Stimulated activated CD8-positive, alpha-beta memory T cell treated with anti-CD3 and anti-CD28 coated beads, Interleukin-15, amount 100 ng/mL, for 4 hours (primary cell): ENCODE measurements at places on chromosomes 12 and 14.

GRCh38 chr12:42382013-42382696 is 56.2 kb downstream of the PPHLN1 start:
- DNase-seq = no peak

DNA sequence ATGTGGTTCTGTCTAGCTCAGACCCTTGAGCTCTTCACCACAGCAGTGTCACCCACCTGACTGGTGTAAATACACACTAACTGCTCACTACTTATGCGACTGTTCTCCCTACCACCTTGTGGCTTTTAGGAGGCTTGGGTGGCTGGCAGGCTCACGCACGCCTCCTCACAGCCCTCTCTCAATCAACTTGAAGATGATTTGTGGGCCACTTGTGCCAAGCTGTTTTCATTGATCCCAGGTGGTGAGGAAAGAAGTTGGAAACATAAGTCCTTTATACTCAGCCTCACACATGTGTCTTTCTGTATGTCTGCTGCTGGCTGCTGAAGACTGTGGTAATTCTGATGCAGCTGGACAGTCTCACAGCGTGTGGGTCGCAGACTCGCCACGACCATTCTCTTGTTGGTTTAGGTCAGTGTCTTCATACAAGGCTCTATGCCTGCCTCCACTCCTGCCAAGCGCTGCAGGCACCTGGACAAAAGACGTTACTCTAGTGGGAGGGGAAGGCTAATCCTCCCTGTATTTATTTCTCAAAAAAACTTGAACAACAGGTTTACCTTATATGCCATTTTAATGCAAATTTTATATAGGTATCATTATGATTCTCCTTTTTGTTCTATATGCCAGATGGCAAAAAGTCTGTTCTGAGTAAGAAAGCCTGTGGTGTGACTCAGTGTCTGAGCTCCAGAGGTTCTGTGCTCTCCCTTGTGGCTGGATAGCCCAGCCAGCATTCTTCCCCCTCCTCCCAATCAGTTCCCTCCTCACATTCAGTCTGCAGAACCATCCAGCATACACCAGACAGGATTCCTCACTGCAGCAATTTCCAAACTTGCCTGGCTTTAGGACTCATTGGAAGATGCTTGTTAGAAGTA is 115.6 kb downstream of the DIP2B start:
- no peak for DNase-seq

- no peak for DNase-seq
These were observed 58.8 kb upstream of the AP4S1 start for GRCh38 chr14:30966415-30967363.

- DNase-seq = no peak
These were observed 9.5 kb downstream of the ESRRB start for GRCh38 chr14:76385435-76385834.

DNA sequence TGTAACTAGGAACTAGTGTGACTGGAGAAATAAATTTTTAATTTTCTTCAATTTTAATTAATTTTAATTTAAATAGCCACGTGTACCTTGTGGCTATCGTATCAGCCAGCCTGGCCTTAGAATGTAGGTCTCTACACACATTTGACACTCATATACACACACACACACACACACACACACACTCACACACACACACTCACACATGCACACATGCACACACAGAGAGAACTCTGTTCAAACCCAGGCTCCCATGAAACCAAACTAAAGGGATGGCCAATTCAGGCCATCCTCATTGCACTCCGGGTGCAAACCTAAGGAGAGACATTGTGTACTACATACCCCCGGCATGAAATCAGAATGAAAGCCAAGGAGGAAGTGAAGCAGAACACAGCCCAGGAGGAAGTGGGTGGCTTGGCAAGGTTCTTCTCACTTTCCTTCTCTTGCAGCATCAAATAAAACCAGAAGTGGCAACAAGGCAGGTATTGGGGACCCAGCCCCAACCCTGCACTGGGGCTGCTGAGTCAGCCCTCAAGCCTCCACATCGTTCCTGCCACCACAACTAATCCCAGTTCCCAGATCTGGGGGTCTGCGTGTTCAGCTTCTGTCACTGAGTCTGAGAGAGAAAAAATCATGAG is 26.2 kb upstream of the CHPT1 start:
- peak; percentile 1 for DNase-seq

DNA sequence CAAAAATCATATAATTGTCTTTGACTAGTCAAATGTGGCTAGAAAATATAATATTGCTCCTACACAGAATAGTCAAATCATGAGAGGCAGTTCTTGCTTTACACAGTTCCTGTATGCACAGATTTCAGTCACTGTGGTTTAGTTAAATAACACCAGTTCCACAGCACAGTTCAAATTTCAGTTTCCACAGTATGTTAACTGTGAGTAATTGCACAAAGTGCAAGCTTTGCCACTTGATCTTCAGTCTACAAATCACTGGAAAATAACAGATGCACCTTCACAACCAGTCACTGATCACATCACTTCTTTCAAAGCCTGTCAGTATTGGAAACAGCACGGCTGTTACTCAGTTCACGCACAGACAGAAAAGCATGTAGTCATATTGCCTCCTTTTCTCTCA is 38.7 kb downstream of the KCNH5 start:
- no peak for DNase-seq

DNA sequence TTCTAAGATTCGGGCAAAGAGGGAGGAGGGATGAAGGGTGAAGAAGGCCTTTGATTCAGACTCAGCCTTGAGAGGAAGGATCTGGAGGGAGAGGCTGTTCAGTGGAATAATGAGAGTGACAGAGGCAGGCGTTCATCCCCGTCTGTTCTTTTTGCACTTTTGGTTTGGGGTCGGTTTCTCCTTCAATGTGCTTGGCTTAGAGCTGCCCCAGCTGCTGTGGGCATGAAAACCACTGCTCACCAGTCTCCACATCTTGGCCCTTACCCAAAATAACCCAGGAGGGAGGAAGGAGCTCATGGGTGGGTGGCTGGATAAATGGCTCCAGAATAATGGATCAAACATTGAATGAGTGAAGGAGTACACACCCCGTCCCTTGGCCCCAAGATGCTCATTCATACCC is 261.7 kb upstream of the FKBP4 start:
- DNase-seq = no peak

DNA sequence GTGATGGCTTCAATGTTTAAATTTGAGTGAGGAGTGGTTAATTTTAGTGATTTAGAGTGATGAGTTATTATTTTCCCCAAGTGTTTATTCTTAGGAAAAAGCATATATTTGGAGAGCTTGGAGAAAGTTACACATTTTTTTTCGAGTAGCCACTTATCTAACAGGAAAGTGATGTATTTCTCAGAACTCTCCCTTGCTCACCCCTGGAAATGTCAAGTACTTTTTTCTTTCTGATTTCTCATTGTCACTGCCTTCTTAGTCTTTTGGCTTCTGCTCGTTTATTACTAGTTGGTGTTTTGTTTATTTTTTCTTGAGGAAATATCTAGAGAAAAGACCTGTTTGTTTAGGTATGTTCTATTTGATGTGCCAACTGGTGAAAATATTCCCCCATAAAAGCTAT is 58.8 kb downstream of the AEBP2 start:
- DNase-seq = no peak

DNA sequence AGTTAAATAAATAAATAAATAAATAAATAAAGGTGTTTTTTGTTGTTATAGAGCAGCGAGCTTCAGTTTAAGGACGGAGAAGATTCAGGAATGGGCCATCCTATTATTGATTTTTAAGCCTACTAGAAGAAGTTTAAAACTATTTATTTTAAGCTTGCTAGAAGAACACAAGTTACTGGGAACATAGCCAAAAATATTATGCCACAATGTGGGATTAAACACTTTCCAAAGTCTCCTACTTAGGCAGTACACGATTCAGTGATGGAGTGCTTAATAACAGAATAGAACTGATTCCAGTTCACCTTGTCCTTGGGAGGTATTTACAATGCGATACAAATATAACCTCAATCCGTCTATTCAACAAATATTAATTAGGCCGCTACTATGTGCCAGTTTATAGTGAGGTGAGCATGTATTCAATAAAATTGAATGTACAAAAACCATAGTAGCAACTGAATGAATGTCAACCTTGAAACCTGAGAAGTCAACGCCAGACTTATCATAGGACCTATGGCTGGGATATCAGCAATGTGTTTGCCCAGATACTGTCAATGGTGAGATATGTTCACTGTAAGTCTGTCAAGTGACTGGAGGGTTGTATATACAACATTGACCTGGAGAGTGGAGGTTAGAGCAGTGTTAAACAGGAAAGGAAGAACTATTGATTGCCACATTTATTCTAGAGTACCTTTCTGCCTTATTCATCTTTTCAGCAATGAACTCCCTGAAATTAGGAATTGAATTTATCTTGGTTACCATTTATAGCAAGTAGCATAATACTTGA is 486.4 kb downstream of the TMTC2 start:
- DNase-seq = no peak

DNA sequence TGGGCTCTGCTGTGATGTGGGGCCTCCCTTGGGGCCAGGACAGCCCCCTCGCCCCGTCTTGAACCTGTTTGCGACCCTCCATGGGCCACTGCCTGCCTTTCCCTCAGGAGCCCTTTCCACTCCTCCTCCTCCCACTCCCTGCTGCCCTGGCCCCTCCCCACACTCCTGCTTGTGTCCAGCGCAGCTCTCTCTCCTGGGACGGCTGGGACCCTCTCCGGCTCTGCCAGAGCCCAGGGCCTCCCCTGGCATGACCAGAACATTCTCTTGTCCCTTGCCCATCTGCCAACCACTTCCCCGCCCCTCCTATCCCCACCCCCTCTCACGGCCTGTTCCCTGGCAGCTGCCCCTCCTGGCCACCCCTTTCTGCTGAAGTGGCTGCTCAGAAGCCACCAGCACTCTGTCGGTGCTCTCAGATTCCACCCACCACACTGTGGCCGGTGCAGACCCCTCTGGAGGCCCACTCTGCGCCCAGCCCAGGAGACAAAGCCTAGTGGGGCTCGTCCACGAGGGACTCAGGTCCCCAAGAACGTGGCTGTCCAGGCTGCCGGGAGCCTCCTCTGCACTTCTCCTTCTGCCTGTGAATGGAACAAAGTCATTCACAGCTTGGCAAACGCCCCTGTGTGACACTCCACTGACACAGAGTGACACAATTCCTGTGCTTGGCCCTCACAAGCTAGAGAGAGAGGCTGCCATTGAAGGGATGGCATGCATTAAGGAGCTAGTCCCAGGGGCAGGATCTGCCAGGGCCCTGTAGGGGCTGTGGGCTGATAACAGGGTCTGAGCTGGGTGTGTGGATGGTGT is 1.4 kb downstream of the ASPG start:
- DNase-seq = no peak

DNA sequence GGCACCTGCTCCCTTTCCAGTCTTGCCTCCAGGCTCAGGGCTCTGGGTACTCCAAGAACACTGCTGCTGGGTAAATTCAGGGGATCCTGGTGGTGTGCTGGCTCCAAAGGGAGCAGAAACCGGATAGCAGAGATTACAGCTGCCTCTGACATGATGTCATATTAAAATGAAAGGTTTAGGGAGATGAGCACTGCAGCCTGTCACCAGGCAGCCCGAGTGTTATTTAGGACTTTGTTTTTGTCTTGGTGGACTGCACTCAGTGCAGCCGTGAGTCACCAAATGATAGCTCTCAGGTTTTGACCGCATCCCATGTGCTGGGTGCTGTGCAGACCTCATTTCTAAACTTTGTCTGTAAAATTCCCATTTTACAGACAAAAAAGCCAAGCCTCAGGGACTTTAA is 266.0 kb upstream of the CRY1 start:
- DNase-seq = no peak

DNA sequence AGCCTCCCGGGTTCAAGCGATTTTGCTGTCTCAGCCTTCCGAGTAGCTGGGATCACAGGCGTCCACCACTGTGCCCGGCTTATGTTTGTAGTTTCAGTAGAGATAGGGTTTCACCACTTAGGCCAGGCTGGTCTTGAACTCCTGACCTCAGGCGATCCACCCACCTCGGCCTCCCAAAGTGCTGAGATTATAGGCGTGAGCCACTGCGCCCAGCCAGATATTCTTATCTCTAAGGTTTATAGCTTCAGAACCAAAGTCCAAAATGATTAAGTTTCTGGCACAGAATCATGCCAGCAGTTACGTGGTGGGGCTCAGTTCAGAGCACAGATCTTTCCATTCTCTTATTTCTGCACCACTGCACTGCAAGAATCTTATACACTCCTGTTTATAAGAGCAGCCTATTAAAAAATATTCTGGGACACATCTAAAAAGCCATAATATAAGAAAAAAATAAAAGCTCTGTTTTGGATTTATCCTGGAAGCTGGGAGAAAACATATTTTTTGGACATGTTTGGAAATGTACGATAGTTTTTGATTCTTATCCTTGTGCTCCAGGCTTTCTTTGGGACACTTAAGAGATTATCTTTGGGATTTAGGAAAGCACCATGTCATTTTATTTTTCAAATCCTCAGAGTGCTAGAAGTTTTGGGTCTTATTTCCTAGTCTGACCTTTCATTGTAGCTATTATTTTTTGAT is 129.6 kb downstream of the LMNTD1 start:
- DNase-seq = no peak

DNA sequence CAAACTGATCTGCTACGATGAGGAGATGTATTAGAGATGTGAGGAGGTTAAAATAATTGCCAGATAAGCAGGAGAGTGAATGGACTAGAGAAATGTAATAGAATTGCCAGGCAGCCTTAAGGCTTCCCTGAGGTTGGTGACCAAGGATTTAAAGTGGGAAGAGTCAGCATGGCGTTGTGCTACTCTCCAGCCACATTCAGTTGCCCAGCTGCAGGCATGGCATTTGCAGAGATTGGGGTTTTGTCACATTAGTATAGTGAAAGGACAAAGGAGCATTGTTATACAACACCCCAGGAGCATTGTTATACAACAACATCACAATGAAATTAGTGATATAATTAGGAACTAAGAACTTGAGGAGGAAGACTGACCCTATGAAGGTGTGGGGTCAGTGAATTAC is 31.7 kb downstream of the MARK3 start:
- DNase-seq = no peak

DNA sequence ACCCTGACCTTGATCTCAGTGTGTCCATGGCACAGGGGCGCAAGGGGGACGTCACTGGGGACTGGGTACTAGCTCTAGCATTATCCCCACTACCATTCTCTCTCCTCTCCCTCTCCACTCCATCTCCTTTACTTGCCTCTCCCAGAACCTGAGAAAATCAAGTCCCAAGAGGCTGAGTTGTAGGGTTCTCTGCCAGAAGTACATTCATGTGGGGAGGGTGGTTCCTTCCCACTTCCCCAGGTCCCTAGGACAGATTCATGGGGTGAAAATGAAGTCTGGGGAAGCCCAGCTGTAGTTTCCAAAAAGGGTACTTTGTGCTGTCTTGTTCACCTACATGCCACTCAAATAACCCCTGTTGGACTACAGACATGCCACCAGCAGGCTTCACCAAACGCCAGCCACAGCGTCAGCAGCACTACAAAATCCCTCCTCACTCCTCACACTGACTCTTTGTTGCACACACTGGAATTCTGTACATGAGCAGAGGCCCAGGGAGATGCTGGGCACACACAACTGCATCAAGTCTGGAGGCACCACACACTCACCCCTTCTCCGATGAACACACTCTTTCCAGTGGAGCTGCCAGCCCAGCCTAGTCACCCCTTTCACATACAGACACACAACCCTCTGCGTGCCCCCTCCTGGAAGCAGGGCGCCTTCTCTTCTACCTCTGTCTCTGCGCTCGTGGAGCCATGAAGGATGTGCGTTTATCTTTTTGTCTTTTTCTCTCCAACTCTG is 6.9 kb downstream of the RARG start:
- DNase-seq = no peak
